EL (cell line): ENCODE measurements at places on chromosomes 11 and 22.

DNA sequence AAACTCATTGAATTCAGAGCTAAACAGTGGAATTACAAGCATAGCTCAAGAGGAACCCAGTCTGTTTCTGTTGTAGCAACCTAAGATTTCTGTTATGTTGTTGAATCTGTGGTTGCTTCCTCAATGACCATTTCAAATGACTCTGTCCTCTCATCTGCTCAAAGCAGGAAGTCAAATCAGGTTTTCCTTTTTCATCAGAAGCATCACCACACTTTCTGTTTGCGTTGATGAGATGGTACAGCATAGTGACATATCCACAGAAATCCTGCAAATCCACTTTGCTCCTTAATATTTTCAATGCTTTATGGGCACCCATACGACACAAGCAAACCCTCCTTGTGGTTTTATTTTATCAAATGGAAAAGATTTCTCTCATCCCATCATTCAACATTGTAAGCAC is 12.6 kb upstream of the UCP2 start:
- DNase-seq, result no peak

DNA sequence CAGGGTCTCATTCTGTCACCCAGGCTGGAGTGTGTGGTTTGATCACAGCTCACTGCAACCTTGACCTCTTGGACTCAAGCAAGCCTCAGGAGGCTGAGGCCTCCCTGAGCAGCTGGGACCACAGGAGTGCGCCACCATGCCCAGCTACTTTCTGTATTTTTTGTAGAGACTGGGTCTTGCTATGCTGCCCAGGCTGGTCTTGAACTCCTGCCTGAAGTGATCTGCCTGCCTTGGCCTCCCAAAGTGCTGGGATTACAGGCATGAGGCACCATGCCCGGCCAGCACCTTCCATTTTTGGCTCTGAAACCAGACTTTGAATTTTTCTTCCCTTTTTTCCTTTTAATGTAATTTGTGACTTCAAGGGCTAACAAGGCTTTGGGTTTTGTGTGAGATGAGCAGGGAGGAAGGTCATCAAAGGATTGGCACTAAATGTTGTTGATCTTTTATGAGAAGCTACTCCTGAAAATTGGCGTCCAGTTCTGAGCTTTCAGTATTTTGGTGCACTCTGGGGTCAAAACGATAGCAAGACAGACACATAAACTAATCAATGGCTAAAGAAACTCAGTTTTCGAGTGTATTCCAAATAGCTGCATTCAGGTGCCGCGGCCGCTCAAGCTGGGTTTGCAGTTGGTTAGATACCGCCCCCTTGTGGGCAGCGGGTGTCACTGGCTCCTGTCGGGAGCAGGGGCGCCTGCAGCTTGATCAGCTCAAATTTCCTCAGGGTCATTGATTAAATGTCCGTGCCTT is 51.9 kb upstream of the CLMP start:
- peak; percentile 77 for DNase-seq

- DNase-seq, result no peak
Measured at GRCh38 chr11:33258631-33259205, 1.5 kb downstream of the HIPK3 start.

GRCh38 chr22:44080936-44081861 is 57.1 kb downstream of the PARVB start:
- peak; percentile 61 for DNase-seq
